ENCODE measurements at places on chromosomes 16 and 17. TPM values are rescaled to one million over a fixed set of nuclear protein-coding genes. Genes with fewer than 3 reads are reported as not detected.

The KRTAP2-2 gene
- total RNA-seq, result not detected

The CRISPLD2 gene
- total RNA-seq, result 19.7 TPM

DNA sequence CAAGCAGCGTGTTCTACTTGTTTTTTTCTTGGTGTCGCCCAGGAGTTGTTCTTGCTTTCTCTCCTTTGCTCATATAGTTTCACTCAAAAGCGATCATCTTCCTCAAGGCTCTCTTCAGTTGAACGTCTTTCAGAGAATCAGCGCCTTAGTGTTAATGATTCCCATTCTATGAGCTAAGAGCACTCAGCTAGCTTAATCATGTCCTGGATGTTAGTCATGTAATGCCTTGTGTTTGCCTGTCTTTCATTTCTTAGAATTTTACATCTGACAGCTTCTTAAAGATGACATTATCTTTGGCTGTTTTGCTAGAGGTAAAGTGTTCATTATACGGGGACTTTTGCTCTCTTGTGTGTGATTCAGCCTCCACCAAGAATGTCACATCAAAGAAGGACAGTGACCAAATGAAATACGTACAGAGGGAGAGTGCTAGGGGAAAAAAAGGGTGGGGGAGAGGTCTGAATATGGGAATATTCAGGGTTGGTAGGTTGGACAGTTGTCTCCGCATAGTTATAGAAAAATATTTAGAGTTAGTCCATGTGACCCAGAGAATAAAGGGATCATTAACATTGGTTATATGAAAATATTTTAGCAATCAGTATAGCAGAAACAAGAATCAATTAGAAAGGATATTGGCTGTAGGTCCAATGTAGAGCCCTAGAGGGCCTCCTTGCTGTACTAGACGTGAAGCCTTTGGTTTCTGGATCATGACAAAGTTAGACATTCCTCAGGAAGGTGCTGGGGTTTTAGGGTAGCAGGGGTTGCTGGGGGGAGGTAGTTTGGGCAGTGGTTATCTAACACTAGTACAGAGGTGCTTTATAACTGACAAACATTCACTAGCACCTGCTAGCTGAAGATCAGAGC is 31.9 kb upstream of the ANKFN1 start:
- H3K27ac ChIP-seq, result no peak overlapping the region
- no peak overlapping the region for H3K4me3 ChIP-seq
- no peak for DNase-seq

- H3K4me3 ChIP-seq, result peak overlapping the region; percentile 71
- H3K4me1 ChIP-seq, result no peaks in the 10 kb centered on the region
- H3K36me3 ChIP-seq, result no peaks in the 10 kb centered on the region
- no peak for DNase-seq
- H3K27ac ChIP-seq, result no peak overlapping the region
- H3K27me3 ChIP-seq, result no peaks in the 10 kb centered on the region
These were observed 105.6 kb downstream of the SEC14L1 start for GRCh38 chr17:77246110-77247047.

The SLC5A11 gene
- total RNA-seq, result 1.0 TPM

The SLFN11 gene
- total RNA-seq, result 14.1 TPM

The SMPD3 gene
- total RNA-seq, result 1.3 TPM

GRCh38 chr16:25014500-25015147 is 545 bp downstream of the ARHGAP17 start:
- H3K36me3 ChIP-seq, result no peaks in the 10 kb centered on the region
- H3K4me3 ChIP-seq, result peak overlapping the region; percentile 64
- peak; percentile 58 for DNase-seq
- H3K4me1 ChIP-seq, result peaks cover 33% of the 10 kb centered on the region
- peak overlapping the region; percentile 92 for H3K27ac ChIP-seq
- no peaks in the 10 kb centered on the region for H3K27me3 ChIP-seq
